ENCODE measurements at places on chromosomes 6 and 20.

- DNase-seq, result no peak
Measured at GRCh38 chr6:37259191-37259590, 1.2 kb upstream of the TMEM217 start.

DNA sequence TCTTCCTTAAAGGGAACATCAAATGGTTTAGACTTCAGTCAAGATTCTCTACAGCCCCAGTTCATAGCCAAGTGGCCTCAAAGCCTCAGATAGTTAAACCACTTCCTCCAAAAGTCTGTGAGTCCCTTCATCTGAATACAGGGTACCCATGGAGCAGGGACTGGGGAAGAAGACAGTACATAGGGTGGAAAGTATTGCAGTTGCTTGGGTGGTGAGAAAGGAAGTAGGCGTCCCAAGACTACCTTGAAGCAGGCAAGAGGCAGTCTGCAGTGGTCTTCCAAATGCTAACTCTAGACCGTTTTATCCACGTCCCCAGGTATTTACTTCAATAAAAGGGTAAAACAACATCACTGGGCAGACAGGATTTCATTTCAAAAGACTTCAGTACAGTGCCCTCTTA, 2.0 kb downstream of the FYN start:
- DNase-seq, result no peak

GRCh38 chr6:45822246-45822812, 193.3 kb downstream of the CLIC5 start:
- DNase-seq, result no peak

DNA sequence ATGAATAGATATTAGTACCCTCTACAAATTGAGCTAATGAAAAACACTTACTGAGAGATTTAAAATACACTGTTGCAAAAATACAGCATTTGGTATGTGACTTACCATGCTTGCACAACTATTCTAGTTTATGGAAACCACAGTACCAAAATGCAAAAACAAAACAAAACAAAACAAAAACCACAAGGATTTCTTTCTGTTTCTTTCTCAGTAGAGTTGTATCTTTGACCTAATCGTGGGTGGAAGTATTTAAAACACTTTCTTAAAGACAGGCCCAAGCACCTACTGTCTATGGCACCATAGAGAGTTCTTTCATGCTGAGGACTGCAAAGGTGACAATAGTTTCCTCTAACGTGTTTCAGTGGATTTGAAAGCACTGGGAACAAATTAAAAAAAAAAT, 95.3 kb upstream of the C6orf118 start:
- no peak for DNase-seq

- DNase-seq, result no peak
Measured at GRCh38 chr6:92050216-92050615, 1369.1 kb downstream of the EPHA7 start.

DNA sequence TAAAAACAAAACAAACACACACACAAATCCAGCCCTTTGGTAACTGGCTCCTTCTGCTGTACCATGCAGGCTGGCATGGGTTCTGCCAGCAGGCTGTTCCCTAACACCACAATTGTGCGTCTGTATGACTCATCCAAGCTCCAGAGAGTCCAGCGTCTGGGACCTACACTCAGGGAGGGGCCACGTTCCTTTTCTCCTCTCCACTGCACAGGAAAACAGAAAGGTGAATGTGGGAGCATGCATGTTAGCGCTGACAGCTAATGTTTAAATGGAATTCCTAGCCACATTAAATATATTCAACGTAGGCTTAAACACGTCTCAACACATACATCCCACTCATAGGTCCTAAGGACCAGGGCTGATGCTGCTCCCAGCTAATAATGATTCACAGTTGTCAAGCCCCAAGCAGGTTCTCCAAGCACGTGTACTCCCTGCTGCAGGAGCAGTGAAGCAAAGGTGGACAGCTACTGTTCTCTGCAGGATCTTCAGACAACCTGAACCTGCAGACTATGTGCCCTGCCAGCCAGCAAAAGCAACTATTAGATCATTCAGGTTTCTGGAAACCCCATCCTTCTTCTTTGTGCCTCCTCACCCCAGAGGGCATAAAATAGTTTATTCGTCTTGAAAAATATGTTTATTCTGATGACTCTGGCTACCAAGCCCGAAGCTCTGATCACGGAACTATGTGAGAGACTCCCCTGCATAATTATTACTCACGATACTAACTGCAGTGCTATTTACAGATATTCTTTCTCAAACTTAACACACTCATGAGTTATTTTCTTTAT, 20.9 kb downstream of the MAP1LC3A start:
- no peak for DNase-seq

DNA sequence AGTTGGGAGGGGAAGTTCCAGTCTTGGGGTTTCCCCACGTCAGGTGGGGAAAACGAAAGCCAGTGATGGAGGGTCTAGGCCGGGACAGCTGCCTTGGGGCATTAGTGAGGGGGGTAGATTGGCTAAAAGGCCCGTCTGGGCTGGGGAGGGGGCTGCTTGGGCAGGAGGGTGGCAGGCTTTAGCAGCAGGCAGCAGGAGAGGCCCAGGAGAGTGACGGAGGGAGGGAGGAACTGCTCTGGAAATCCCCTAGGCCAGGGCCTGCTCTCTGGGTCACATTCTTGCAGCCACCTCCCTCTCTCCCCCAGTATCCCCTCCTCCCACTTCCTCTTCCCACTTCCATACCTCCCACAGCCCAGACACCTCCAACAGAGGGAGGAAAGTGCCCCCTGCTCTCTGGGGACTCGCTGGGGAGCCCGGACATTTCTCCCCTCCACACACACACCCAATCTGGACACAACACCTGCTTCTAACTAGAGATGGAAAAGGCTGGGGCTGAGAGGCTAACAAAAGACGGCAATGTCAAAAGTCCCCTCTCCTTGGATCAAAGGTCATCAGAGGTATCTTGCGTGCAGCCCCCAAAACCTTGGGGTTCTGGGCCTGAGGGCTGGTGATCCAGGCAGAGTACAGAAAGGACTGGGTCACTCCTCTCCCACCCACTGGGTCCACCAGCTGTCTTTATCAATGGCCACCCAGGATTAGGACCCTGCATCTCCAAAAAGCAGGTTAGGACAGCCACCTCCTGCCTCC, 1.8 kb downstream of the NFKBIE start:
- no peak for DNase-seq

GRCh38 chr20:47354464-47354713, 2.1 kb downstream of the ZMYND8 start:
- DNase-seq, result no peak

- peak; percentile 37 for DNase-seq
Measured at GRCh38 chr6:41636833-41637193, 1.5 kb upstream of the MDFI start.

- no peak for DNase-seq
Measured at GRCh38 chr20:6663751-6664388, 103.6 kb upstream of the BMP2 start.

- peak; percentile 81 for DNase-seq
Measured at GRCh38 chr20:51639206-51639832, 96.8 kb upstream of the NFATC2 start.

- DNase-seq, result peak; percentile 61
Measured at GRCh38 chr6:116596815-116597214, 19.5 kb upstream of the RSPH4A start.

GRCh38 chr6:141347086-141347485, 785.6 kb upstream of the GJE1 start:
- DNase-seq, result no peak

GRCh38 chr20:5642155-5642981, 107.8 kb upstream of the SHLD1 start:
- no peak for DNase-seq

- DNase-seq, result no peak
Measured at GRCh38 chr6:47203266-47203937, 106.3 kb downstream of the TNFRSF21 start.
